ENCODE measurements at places on chromosomes 1 and 21.

GRCh38 chr1:91402023-91402422 is 2.6 kb downstream of the HFM1 start:
- no peak for DNase-seq

DNA sequence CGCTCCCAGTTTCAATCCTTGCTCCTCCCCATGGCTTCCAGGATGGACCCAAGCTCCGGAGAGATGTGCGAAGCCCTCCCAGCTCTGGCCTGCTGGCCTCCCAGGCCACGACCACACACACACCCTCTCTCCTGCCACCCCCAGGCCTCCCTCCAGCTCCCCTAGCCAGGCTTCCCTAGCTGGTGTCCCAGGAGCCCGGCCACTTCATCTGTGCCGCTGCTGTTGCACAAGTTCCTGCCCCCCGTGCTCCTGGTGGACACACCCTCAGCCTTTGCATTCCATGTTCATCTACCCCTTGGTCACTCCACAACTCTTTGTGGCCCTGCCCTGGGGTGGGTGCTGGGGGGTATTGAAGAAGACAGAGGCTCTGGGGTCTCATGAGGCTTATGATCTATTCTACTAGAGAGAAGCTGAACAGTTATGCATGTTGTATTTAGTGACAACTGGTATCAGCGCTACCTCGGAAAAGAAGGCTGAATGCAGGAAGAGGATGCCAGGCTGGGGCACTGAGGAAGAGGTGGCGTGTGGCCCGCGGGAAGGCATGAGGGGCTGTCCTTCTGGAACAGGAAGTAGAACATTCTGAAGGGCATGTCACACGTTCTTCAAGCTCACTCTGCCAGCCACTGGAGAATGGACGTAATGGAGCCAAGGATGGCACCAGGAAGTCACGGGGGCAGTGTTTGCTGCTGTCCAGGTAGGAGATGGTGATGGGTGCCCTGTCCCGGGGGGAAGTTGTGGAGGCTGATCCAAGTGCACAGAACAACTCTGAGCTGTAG is 172.4 kb downstream of the PSMG1 start:
- no peak for DNase-seq

DNA sequence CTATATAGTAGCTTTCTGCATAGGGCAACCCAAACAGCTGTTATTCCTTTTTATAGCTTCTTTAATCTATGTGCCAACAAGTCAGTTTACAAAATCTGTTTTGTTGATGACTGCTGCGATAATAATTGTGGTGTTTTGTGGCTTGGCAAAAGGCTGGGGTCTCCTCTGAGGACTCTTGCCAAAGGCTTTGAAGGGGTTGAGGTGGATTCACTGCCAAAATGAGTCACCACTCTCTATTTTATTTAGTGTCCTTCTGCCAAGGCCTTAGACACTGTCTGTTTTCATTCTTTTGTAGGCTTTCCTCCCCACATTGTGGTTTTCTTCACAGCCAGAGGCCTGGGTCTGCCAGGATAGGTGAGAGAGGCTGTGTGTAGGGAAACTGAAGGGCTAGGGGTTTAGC is 161.8 kb downstream of the NFIA start:
- DNase-seq: peak; percentile 61

GRCh38 chr1:169348383-169349036 is 19.1 kb downstream of the NME7 start:
- DNase-seq: peak; percentile 43

DNA sequence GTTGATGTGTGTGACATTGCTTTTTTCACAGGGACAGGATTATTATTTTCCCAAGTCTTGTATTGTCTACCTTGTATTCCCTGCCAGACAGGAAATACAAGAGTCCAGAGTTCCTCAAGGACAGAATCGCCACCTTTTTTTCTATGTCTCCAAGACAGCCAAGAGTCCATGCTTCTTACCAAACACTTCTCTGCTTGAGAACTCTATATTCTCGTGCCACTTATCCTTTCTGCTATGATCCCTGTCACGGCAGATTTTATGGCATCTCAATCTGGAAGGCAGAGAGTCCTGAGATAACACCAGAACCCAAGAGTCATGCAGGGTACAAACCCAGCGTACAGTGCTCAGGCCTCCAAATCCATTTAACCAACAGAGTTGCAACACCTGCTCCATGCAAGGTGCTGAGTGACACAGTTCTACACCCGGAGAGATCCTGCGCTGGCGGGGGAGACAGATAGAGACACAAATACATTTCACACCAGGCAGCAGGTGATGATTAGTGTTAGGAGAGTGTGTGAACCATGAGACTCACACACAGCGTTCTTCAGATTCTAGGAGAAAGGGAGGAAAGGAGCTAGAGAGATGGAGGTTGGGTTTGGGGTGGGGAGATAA is 107.6 kb downstream of the NAV1 start:
- no peak for DNase-seq
